CD4-positive, alpha-beta T cell treated with Interleukin-15 for 4 hours (primary cell): ENCODE measurements at places on chromosomes 16 and 17.

DNA sequence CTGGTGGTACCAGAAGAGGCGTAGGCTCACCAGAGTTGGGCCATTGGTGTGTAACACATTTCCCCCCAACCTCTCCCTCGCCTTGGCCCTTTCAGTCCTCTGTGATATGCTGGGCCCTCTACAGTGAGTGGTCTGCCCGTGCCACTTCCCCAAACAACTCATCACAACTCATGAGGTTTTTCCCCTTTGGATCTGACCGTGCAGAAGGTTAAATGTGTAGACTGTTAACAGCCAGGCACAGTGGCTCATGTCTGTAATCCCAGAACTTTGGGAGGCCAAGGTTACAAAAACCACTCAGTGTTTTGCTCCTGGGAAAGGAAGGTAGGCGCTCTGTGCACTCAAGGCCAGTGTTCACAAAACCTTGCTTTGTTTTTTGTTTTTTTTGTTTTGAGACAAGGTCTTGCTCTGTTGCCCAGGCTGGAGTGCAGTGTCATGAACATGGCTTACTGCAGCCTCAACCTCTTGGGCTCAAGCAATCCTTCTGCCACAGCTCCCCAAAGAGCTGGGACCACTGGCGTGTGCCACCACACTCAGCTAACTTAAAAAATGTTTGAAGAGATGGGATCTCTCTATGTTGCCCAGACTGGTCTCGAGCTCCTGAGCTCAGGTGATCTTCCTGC is 11.3 kb upstream of the CYB5B start:
- no peak for DNase-seq

GRCh38 chr16:2881783-2882649 is 999 bp upstream of the FLYWCH2 start:
- DNase-seq: no peak

- no peak for DNase-seq
Measured at GRCh38 chr17:17156511-17156910, 49.6 kb downstream of the PLD6 start.

DNA sequence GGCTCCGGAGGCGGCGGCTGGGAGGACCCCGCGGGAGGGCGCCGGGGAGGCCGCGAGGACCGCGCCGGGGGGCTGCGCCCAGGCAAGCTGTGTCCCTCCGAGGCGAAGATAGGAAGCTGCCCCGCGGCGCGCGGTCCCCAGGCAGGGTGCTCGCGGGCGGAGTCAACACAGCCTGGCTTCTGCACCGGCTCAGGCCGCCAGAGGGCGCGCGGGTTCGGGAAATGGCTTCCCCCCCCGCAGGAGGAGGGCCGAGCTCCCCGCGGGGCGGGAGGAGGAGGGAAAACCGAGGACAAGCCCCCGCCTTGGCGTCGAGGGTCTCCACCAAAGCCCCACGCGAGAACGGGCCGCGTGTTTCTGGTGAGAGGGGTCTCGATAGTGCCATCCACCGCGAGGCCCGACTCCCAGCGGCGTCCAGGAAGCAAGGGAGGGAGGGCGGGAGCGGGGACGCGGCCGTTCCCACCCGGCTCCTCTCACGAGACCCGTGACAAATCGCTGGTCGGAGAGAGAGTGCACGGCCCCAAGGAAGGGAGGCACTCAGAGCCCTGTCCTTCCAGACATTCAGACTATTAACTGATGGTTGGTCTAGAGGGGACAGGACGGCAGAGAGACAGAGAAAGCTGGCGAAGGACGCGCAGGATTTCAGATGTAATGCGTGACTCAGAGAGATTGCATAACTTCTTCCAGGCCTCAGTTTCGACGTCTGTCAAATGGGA is 64.4 kb upstream of the DNAJA2 start:
- DNase-seq: peak; percentile 89

DNA sequence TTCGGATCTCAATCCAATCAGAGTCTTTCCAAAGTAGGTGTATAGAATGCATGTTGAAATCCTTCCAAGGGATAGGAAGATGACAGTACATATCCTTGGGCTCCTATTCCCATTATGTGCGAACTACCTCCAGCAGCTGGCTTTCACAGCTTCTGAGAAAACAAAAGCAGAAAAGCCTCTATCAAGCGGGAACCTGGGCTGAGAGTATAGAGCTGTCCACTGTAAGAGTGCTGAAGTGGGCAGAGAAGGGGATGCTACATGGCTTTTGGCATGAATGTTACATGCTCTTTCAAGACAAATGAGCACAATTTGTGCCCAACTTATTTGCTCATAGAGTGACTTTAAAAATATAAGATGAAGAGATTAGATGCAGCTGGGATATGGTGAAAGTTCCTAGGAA is 993.5 kb downstream of the CDH8 start:
- no peak for DNase-seq

GRCh38 chr17:65557349-65558310 is 3.8 kb downstream of the AXIN2 start:
- peak; percentile 66 for DNase-seq
